Activated effector memory CD4-positive, alpha-beta T cell treated with anti-CD3 and anti-CD28 coated beads, Interleukin-2, amount 50 U/mL, for 16 hours (primary cell): ENCODE measurements at places on chromosomes 12 and 14.

DNA sequence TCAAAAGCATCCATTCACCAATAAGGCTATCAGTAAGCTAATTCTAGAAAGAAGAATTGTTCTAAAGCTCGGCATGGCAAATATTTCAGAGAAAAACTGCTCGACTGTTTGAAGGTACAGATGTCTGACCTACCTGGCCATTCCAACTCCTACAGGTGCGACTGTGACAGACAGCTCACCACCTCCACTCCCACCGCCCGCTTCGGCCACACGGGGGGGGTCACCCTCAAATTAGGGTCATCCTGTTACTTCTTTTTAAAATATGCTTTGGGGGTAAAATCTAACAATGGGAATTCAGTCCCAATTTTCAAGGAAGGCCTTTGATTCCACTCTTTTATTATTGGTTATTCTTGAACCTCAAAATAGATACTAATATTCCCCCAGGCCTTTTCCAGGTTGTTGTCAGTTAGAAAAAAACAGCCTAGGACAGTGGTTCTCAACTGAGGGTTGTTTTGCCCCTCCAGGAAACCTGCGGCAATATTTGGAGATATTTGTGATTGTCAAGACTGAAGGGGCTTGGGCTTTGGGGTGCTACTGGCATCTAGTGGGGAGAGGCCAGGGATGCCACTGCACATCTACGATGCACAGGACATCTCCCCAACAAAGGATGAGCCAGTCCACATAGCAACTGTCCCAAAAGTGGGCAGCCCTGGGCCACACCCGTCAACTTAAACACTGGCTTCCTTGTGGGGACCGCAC, 81.2 kb downstream of the BCL11B start:
- DNase-seq, result peak; percentile 78

DNA sequence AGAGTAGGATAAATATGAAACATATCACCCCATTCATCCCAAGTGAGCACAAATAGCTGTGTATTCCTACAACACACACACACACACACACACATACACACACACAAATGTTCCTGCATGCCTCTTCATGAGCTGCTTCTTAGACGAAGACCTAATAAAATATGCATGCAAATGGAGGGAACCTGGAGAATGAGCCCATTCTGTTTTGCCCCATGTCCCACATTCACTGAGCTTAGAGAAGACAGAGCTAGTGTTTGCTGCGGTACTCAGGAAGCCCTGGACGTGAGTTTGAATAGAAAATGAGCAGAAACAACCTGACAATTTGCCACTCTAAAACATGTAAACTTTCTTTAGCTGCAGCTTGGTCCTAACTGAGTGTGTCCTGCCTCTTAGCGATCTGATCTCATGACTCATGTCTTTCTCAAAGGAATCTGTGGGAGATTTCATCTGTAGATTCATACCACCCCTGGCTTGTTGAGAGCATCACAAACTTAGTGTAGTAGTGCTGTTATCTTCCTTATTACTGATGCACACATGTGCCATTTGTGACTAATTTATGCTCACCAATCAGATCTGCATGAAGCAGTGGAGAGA, 86.8 kb downstream of the ITPR2 start:
- no peak for DNase-seq

- DNase-seq, result no peak
Measured at GRCh38 chr12:120481022-120481767, 11.6 kb upstream of the SRSF9 start.

- DNase-seq, result no peak
Measured at GRCh38 chr12:40137252-40137651, 31.4 kb upstream of the SLC2A13 start.

GRCh38 chr12:119182701-119183493, 4.2 kb downstream of the HSPB8 start:
- no peak for DNase-seq

- no peak for DNase-seq
Measured at GRCh38 chr12:11513288-11513687, 117.9 kb upstream of the PRB2 start.

DNA sequence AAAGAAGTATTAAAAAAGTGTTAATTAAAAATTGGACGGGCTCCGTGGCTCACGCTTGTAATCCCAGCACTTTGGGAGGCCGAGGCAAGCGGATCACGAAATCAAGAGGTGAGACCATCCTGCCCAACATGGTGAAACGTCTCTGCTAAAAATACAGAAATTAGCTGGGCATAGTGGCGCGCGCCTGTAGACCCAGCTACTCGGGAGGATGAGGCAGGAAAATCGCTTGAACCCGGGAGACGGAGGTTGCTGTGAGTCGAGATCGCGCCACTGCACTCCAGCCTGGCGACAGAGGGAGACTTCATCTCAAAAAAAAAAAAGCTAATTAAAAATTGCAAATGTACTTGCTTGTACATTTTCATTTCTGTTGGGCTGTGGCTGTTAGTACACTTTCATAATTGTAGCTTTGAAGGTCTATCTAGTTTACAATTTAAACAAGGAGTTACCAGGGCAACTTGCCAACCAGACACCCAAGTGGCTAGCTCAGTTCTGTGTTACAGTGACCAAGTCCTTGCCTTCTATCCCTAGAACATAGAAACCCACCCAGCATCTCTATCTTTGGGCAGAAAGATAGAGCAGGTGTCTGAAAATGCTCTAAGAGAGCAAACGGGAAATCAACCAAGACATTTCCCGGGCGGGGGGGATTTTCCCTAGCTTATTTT, 1.2 kb downstream of the COA8 start:
- DNase-seq, result no peak

DNA sequence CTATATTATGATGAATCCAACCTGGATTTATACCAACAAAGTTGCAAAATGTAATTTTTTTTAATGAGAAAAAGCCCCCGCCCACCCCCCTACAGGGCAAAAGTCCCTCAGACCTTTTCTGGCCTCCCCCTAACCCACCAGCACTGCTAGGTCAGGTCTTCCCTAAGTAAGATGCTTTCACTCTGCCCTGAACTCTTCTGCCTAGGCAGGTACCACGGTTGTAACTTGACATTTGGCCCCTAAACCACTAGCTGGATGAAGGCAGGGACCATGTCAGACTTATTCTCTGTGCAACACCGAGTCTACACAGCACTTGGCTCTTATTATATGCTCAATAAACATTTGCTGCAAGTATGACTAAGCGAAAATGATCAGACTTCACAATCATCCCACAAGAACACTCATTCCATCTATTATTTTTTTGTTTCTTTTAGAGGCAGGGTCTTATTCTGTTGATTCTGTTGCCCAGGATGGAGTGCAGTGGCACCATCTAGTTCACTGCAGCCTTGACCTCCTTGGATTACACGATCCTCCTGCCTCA, 63.2 kb downstream of the SPRING1 start:
- no peak for DNase-seq

GRCh38 chr14:79660053-79660939, 551.0 kb downstream of the DIO2 start:
- DNase-seq, result no peak

DNA sequence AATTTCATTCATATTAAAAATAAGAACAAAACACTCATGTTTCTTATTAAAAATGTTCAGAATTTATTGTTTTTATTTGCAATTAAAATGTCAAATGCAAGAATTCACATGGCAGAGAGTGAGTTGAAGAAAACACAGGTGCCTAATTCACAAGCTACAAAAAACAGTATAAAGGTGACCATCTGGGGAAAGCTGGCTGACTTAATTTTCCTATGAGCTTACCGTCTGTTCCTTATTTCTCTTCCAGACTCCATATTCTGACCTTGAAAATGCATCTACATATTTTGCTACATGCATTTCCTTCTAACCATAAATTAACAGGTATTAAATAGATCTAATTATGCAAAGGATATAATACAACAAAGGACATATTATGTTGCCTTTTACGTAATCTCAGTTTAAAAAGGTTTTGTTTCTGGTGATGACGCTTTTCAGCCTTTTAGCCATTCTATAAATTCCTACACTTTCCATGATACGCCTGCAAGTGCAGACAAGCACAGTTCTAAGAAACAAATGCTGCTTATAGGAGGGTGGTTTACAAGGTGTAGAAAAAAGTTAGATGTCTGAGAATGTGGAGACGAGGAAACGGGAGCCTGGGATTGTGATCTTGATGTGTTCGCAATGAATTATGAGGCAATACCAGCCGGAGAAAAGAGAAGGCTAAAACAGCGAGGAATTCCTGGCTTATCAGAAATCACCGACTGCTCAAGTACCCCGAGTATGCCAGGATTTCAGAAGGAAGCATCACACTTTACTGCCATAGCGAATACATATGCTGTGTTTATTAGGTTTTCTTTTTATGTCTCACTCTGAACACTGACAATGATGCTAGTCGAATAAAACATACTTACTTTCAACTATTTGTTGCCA, 24.6 kb downstream of the LIN7A start:
- DNase-seq, result no peak

DNA sequence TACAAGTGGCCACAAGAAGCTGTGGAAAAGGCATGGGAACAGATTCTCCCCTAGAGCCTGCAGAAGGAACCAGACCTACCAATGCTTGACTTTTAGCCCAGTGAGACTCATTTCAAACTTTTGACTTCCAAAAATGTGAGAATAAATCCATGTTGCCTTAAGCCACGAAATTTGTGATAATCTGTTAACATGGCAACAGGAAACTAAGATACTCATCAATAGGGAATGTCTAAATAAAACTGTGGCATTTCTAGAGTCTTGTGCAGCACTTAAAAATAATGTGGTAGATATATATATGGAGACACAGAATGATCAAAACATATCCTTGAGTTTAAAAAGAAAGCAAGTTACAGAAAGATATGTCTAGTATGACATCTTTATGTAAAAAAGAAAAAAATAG, 12.0 kb downstream of the HECTD4 start:
- no peak for DNase-seq

DNA sequence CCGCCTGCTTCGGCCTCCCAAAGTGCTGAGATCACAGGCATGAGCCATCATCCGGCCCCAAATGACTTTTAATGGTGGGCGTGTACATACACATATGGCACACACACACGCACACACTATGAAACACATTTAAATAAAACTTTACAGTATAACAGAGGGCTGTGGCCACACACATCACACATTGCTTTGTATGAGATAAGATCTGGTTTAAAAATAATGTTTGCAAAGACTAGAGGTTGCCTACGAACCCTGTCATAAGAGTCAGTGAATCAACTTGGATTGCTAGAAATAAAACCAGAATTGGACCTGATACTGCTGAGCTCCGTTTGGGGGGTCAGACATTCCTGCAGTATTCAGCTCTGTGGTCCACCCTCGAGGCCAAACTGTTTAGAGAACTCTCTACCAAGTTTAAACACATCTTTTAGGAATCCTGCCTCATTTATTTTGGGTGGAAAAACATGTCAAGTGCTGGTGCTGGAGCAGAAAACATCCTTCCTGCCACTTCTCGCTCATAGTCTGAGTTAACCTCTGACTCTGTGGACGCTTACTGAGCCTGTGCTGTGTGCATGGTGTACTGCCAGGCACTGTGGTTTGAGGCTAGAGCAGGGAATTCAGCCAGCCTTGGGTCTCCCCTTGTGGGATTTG, 47.8 kb upstream of the EML1 start:
- DNase-seq, result no peak

DNA sequence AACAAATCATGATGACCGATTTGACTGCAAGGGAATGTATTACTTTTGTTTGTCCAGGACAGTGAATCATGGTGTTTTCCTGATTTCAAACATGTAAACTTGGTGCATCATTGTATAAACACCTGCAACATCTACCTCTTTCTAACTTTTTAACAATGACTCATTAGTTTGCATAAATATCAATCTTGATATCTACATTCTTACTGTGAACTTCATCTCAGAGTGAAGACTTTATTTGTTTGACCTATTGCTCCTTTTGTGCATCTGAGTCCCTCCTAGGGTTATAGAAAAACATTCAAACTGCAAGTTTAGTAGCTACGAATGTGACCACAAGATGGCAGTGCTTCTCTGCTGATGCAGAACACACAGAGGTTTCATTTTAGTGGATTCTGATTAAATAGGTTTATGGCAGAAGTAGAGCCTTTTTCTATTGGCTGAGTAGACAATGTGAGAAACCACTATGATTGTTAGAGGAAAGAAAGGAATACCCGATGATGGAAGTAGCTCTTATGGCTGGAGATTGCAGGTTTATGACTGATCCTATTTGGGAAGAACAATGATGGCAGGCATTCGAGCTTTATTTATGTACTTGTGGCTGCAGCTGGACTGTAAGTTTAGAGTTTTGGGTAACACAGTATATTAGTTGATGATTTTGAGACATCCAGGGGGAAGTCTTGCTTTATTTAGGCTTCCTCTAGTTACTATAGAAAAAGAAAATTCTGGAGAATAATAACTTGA, 244.2 kb upstream of the OR4E1 start:
- DNase-seq, result peak; percentile 77
